ENCODE measurements at places on chromosomes 7 and 10.
A peak's percentile ranks its signal among the peaks of the same experiment; 100 is the strongest.

GRCh38 chr7:43764807-43765491 lies 6.5 kb downstream of the BLVRA start:
- DNase-seq: no peak

GRCh38 chr7:37109016-37109683 lies 339.5 kb downstream of the ELMO1 start:
- no peak for DNase-seq

DNA sequence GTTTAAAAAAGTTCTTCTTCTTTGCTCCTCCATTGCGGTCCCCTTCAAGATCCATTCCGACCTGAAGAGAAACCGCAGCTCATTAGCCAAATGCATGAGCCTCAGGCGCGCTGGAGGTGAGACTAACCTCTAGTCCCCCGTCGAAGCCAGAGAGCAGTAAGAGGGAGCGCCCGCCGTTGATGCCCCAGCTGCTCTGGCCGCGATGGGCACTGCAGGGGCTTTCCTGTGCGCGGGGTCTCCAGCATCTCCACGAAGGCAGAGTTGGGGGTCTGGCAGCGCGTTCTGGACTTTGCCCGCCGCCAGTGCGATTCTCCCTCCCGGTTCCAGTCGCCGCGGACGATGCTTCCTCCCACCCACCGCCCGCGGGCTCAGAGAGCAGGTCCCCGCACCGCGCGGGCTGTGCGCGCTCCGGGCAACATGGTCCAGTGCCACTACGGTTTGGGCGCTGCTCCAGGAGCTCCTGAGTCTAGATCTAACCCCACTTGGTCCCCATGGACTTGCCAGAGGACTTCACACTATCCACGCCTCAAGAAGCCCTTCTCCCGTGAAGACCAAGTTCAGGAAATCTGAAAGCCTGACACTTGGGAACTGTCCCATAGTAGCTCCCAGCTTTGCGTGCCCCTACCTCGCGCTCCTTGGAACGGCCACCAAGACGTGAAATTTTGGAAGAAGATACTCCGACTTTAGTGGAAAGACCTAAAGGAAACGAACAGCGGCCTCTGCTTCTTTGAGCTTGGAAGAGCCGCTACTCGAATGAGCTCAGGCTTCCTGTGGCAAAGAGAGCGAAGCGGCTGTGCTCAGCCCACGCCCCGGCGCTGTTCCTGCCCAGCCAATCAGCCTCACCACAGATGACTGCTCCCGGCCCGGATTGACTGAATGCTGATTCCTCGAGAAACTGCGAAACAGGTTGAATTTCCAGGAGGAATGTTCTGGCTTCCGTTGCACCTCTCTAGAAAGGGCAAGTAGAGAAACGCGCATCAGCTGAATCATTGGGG lies at the start of gene ABCB1:
TSS of gene ABCB1 (minus strand) at position 755 of the 995 bp plus-strand sequence. CDS start at position 55, 700 bp downstream.
- DNase-seq: peak; percentile 63

DNA sequence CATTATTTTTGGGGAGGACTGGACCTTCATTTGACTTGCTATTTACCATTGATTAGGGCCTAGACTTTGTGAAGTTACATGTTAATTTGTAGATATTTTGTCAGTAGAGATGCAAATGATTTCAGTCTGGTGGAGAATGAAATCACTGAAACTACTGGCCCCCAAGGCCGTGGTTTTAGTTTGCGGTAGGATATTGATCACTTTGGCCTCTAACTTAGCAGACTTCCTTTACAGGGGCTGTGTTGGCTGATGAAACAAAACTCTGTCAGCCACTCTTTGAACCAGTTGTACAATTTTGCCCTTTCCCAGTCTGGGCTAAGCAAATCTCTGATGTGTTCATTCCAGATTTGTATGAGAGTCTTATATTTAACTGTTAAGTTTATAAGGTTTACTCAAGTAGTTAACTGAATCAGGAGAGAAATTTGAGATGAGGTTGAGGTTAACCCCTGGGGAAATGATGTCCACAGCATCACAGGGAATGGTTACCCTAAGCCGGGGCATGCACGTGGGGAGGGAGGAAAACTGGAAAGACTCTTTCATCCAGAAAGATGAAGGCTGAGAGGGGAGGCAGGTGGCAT lies 105.7 kb upstream of the INSIG1 start:
- no peak for DNase-seq

DNA sequence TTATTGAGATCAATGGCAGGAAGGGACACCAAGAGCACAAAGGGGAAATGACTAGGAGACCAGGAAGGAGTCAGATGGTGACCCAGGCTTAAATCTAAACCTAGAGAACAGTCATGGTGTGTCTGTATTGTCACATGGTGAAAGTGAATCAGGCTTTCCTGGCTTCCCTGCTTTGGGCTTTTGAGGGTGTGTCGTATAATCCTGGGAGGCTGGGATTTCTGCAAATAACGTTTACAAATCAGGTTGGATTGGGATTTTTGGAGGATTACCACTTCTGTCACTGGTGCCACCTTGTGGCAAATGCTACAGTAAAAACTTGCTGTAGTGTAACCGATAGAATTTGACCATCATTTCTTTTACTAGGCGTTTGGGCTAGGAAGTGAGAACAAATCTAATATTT lies 502.6 kb downstream of the NRG3 start:
- no peak for DNase-seq

DNA sequence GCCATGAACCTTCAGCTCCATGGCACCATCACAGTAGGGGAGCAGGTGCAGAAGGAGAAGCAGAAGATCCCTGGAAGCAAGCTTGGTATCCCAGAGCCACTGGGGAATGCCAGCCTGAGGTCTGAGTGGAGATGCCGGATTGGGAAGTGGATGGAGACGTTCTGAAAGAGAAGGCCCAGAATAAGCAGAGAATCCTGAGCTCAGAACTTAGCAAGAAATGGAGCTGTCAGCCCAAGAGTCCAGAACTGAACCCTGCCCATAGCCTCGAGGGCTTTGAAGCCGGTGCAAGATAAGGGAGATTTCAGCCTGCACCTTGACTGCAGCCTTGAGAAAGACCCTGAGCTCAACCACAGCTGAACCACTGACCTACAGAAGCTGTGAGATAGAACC lies 13.9 kb upstream of the GDF10 start:
- DNase-seq: no peak

- DNase-seq: no peak
Observed at GRCh38 chr10:95389982-95390381, 99.2 kb upstream of the PDLIM1 start.

DNA sequence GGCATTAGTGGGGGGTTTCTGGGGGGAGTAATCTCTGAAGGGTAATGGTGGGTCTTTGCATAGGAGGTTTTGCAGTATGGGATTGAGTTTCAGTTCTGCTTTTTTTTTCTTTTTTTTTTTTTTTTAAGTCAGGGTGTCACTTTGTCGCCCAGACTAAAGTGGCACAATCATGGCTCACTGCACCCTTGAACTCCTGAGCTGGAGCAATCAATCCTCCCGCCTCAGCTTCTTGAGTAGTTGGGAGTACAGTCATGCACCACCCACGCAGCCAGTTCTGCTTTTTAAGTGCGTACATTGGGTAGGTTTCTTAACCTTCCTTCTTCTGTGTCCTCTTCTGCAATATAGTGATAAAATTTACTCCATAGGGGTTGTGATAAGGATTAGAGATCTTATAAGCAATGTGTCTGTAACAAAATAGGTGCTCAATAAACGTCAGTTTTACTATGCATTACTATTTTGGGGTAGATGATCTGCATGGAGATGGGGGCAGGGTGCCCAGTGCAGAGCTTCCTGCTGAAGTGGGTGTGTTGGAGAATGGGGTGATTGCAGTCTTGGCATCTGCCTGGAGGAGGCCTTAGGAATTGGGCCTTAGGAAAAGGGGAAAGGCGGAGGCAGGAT lies 9.6 kb downstream of the KAZALD1 start:
- DNase-seq: no peak

DNA sequence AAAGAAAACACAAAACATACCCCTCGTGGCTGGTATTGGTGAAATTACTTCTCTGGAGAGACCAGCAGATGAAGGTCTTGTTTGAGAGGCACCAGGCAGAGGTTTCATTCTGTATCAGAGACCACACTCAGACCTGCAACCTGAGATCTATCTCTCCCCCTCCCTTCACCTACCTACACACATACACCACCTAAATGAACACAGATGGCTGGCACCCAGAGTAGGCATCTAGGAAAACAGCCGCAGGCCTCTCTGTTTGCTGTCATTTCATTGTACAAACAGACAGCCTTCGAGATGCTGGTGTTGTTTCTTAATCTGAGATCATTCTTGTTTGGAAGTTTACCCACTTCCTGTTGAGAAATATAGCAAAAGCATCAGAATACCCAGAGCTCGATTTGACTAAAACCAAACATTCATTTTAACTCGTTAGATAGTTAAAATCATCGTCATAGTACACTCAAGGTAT lies 173.9 kb upstream of the SLC25A13 start:
- no peak for DNase-seq

GRCh38 chr7:94481279-94481678 lies 28.3 kb upstream of the CASD1 start:
- no peak for DNase-seq

- DNase-seq: no peak
Observed at GRCh38 chr7:28411876-28412662, at the start of gene CREB5. Gene CREB5 (plus strand): TSS chr7:28412518. CDS start chr7:28412915, 397 bp downstream.

DNA sequence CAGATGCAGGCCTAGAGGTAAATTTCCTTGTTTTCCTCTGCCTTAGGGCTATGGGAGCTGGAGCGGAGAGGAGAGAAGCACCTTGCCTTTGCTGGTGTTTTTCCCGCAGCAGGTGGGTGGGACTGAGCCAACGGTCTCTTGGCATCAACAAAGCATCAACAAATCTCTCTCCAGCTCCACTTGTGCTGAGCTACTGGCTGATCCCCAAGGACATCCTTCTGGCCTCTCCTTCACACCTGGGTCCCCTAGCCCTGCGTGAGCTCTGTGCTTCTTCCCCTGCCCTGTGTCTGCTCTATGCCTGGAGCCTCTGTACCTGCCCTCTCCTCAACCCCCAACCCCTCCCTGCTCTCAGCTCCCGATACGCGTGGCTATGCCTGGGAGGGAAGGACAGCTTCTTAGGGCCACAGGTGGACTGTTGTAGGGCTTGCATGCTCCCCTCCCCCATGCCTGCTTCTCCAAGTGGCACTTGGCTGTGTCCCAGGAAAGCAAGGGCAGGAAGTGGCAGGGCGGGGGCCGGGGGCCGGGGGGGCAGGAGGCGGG lies 3.2 kb upstream of the CLDN4 start:
- DNase-seq: no peak

DNA sequence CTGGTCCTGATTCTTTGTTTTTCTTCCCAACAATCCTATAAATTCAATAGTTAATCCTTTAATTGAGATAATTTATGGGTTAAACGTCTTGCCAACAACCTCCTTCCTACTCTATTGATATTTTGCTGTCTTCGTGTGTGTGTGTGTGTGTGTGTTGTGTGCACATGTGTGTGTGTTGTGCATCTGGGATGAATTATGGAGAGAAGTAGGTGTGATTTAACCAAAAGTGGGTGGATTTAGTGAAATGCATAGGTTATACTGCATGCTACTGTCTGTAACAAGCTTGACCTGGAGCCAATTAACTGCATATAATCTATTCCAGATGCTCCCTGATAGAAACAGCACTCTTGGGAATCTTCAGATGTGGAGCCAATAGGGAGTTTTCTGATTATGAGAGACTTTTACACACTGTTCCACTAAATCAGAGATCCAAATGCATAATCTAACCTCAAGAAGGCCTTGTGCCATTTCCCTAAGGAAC lies 61.2 kb downstream of the SEMA3D start:
- no peak for DNase-seq

- DNase-seq: no peak
Observed at GRCh38 chr10:93746844-93747284, 10.9 kb upstream of the LGI1 start.

GRCh38 chr7:38796626-38797501 lies 112.1 kb downstream of the VPS41 start:
- peak; percentile 11 for DNase-seq

- DNase-seq: no peak
Observed at GRCh38 chr10:13115832-13116803, 16.2 kb downstream of the OPTN start.

GRCh38 chr7:28329661-28330363 lies 82.5 kb upstream of the CREB5 start:
- no peak for DNase-seq

- DNase-seq: no peak
Observed at GRCh38 chr10:26488344-26488743, 50.2 kb downstream of the APBB1IP start.

DNA sequence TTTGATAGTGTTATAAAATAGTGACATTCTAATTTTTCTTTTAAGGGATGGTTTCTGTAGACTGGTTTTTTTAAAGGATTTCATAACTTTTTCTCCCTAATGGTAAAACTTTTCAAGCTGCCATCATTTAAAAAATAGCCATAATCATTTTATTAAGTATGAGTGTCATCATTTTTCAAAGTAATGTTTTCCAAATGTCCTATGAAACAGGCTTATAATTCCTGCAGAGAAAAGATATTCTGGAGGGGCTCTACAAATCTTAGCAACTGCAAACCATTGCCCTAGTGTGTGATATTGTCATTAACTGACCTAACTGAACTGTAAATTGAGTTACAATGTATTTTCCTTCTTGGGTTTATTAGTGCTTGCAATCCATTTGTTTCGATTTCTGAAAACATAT lies 226.0 kb downstream of the BBS9 start:
- DNase-seq: no peak

DNA sequence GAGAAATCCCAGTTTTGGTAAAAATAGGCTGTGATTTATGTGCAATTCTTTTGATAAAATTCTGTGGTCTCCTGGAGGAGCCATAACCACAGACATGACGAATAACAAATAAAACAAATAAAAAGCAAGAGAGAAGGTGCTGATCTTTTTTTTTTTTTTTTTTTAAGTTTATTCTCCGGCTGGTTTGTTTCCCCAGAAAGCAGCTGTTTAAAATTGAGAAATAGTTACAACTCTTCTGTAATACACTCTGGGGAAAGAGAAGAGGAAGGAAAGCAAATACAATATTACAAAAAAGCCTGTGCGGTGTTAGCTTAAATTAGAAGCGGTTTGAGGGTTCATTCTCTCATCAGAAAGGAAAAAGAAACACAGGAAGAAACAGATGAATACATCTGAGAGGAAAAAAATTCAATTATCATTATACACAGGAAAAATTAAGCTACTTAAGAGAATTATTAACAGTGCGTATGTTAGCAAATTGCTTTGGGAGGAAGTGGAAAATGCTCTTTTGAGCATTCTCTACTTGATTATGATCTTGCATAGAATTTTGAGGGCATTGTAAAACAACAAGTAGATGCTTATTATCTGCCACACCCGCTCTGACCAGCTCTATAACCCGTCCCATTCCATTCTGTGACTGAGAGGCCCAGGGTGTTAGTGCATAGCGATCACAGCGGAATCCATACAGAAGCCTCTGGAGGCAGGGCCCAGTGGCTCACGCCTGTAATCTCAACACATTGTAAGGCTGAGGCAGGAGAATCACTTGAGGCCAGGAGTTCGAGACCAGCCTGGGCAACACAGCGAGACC lies 40.6 kb upstream of the WAC start:
- no peak for DNase-seq

- DNase-seq: no peak
Observed at GRCh38 chr7:106345421-106346166, 60.8 kb upstream of the NAMPT start.

GRCh38 chr10:99532687-99533495 lies at the start of gene NKX2-3:
Gene NKX2-3 (plus strand): TSS chr10:99532942. CDS start chr10:99533132, 190 bp downstream.
- no peak for DNase-seq

GRCh38 chr10:77004917-77005564 lies 632.6 kb downstream of the KCNMA1 start:
- DNase-seq: peak; percentile 15

Measured in HuH-7.5 (cell line).